ENCODE measurements at places on chromosomes 3 and 15. TPM values are rescaled to one million over a fixed set of nuclear protein-coding genes. Genes with fewer than 3 reads are reported as not detected.

Gene GPR156
- polyA plus RNA-seq: not detected

Gene CPNE4
- polyA plus RNA-seq: not detected

Gene MLF1
- not detected for polyA plus RNA-seq

Gene POLG
- 46.5 TPM for polyA plus RNA-seq

Gene PLA2G4E
- polyA plus RNA-seq: not detected

Gene ADGRG7
- not detected for polyA plus RNA-seq

Gene ARHGAP31
- 9.0 TPM for polyA plus RNA-seq

Gene CASR
- polyA plus RNA-seq: not detected

Gene ANKUB1
- polyA plus RNA-seq: not detected

Gene SEMA3F
- not detected for polyA plus RNA-seq

Gene LYZL4
- polyA plus RNA-seq: not detected

Gene SI
- polyA plus RNA-seq: not detected

Gene XIRP1
- polyA plus RNA-seq: not detected

Gene CRTAP
- 88.0 TPM for polyA plus RNA-seq

Gene TJP1
- polyA plus RNA-seq: not detected

Gene TYRO3
- not detected for polyA plus RNA-seq

Gene THAP10
- polyA plus RNA-seq: 0.68 TPM

Gene THBS1
- polyA plus RNA-seq: 1.4 TPM

Gene SMCO1
- polyA plus RNA-seq: not detected

Gene GPR15
- 3.1 TPM for polyA plus RNA-seq

Gene ECE2
- not detected for polyA plus RNA-seq

Gene TTLL13
- polyA plus RNA-seq: 0.08 TPM

Gene PRTG
- not detected for polyA plus RNA-seq

Gene MAPKAPK3
- 23.7 TPM for polyA plus RNA-seq

Gene ITIH1
- not detected for polyA plus RNA-seq

Gene CHRM5
- polyA plus RNA-seq: not detected

Gene GOLGA6L9
- polyA plus RNA-seq: 0.60 TPM

Gene RTP3
- polyA plus RNA-seq: not detected

Gene SLC27A2
- polyA plus RNA-seq: 0.83 TPM

All from IgD-negative memory B cell (primary cell).